ENCODE measurements at places on chromosomes 11 and 22.

- DNase-seq, result no peak
Measured at GRCh38 chr22:36447632-36448031, 33.8 kb downstream of the TXN2 start.

- DNase-seq, result no peak
Measured at GRCh38 chr11:37313266-37313665, 715.2 kb upstream of the RAG2 start.

- DNase-seq, result no peak
Measured at GRCh38 chr22:21894799-21895198, 27.4 kb upstream of the MAPK1 start.

GRCh38 chr22:36846949-36847348, 13.9 kb upstream of the NCF4 start:
- DNase-seq, result no peak

GRCh38 chr11:123253911-123254310, 58.9 kb upstream of the CLMP start:
- DNase-seq, result no peak

DNA sequence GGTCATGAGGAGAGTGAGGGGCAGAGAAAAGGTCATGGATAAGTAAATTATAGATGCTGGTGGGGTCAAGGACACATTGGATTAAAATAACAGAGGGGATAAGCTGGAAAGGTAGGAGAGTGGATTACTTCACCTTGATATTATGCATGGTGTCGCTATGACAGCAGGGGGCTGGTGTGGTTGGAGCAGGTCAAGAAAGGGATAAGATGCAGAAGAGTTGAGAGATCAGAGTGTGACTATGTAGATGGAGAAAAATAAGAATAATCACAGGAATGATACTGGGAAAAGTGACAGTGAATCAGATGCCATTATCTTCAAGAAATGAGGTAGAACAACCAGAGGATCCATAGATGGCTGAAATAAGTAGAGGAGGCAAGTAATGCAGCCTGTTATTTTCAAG, 29.4 kb upstream of the AMOTL1 start:
- DNase-seq, result no peak

- DNase-seq, result no peak
Measured at GRCh38 chr11:45756384-45757010, 48.5 kb upstream of the SLC35C1 start.

GRCh38 chr11:36411202-36411640, 98.9 kb downstream of the TRAF6 start:
- no peak for DNase-seq

DNA sequence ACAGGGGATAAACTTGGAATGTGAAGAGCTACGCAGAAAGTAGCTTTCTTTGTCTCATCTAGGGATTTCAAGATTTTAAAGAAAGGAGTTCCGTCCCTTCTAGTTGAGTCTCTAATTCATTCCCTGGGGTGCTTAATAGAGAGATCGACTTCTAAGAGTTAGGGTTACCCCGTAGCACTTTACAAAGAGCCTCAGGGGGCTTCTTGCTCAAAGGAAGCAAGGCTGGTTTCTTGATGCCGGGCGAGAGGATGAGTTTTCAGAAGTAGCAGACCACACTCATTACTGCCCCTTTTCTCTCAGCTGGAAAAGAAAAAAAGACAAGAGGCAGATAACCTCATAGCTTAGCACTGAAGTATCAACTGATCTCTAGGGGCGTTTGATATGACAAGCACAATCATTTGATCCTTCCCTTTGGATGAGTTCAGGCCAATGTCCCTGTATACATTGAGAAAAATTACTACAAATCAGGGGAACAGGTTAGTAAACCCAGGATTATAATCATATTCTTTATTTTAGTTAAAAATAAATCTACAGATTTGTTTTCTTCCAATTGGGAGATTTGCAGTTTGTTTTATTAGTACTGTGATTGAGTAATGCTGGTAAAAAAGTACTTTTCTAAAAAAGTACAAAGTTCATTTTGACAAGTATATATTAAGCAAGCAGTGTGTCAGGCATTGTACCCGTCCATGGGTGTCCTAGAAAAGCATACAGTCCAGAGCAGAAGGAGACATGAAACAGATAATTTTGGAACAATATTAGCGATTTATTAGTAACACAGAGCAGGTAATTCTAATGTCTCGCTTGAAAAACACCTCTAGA, 18.7 kb downstream of the ELMOD1 start:
- no peak for DNase-seq

DNA sequence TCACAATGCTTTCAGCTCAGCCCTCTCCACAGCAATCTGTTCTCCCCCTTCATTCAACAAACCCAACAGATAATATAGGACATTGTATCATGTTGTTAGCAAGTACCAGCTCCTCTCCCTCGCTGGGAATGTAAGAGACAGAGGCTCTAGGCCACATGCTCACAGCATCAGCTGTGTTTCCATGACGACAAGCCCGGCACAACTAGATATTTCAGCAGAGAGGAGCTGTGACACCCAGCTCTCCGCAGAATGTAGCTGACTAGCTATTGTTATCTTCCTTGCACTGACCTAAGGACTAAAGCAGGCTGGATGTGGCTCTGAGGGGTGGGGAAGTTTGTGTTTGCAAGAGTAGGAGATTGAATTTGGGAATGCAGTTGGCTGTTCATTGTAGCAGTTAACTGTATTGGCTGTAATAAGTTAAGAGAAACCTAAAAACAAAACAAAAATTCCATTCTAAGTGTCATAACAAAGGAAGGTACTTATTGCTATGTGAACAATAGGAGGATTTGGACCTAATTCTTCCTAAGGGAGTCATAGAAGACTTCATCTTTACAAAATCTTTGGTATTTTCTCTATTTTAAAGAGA, 28.0 kb upstream of the RRAS2 start:
- no peak for DNase-seq

GRCh38 chr11:29781268-29781667, 235.6 kb downstream of the KCNA4 start:
- DNase-seq, result no peak

GRCh38 chr22:31119026-31119717, 3.6 kb upstream of the INPP5J start:
- no peak for DNase-seq

DNA sequence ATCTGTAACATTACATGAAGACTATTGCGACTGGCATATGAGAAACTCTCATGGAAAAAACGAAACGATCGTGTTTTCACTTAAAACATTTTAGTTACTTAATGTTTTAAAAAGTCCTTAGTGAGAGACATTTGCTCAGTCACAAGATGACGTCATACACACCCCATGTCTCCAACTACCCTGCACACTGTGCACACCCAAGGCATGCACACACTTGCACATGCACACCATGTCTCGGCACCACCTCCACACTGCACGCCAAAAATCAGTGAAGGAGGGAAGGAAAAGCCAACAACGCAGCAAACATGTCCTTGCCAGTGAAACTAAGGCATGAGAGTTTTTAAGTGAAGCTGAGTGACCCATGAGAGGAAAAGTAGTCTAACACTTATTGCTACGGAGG, 18.0 kb downstream of the NCAPD3 start:
- no peak for DNase-seq

DNA sequence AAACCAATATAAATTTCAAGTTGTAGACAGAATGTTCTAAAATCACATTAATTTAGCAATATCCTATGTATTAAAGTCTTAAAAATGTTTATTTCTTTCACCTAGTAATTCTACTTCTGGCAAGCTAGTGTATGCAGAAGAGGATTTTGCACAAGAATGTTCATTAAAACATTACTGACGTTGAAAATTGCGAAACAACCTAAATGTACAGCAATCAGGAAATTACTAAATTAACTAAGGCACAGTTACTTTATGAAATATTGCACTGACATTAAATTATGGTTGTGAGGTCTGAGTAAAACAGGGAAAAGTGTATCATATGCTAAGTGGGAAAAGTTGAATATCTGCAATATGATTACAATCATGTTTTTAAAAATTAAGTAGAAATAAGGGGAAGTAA, 4.1 kb downstream of the SLC36A4 start:
- DNase-seq, result no peak

- no peak for DNase-seq
Measured at GRCh38 chr11:123046473-123047259, 15.3 kb downstream of the HSPA8 start.

DNA sequence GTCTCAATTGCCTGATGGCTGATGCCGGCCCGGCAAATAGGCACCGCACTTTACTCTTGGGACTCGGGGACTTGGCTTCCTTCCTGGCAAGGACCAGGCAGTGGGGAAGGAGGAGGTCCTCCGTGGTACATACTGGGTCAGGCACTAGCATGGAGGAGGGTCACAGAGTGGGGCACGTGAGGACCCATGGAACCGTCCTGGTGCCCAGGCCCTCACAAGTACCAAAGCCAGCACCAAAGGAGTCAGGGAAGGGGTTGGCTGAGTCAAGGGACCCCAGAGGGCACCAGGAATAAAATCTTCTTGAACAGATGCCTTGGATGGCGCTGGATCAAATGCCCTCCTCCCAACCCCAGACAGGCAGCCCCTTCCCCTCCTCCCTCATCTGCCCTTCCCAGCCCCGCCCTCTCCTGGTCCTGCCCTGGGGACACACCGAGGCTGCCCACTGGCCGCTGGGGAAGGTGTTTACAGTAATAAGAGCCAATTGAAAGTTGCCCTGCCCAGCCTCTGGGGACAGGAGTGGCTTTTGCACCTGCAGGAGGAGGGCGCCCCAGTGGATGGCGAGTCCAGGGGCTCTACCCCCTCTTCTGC, 5.6 kb upstream of the CARNS1 start:
- no peak for DNase-seq

DNA sequence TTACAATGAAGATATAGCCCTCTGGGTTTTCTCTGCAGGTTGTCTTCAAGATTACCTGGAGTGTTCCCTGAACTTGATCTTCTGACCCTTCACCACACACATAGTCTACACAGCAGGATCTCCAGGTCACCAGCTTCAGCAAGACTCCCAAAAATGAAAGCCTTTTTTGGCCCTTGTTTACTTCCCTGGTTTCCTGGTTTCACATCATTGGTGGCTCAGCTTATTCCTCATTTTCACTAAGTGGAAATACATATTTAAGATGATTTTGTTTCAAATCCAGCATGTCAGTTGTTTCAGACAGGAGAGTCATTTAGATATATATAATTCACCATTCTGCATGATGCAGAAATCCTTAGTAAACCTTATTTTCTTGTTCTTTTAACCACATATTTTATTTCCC, 41.6 kb upstream of the MPEG1 start:
- DNase-seq, result no peak

GRCh38 chr11:38460896-38461295, 1862.9 kb upstream of the RAG2 start:
- no peak for DNase-seq

- no peak for DNase-seq
Measured at GRCh38 chr11:44518968-44519550, 46.4 kb upstream of the CD82 start.

GRCh38 chr11:121117788-121118187, 16.7 kb downstream of the TECTA start:
- no peak for DNase-seq

DNA sequence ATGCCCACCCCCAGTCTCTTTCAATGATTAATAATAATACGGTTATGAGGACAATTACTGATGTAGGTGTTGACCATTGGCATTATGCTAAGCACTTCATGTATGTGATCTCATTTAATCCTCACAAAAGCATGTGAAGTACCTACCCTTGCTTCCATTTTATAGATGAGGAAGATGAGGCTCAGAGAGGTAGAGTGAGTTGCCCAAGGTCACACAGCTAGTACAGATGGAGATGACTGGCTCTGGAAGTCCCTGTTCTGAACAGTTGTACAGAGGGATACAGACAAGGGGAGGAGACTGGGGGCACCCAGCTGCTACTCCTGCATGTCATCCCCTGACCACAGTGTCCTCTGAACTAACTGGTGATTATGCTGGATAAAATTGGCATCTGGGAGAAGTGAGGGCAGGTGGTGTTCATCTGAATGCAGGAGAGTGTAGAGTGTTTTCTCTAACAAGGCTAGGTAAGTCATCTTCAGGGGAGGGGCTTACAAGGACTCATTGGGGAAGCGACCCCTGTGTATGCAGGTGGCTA, 43.2 kb downstream of the KIAA1671 start:
- DNase-seq, result no peak

- no peak for DNase-seq
Measured at GRCh38 chr11:6249770-6250555, 9.7 kb upstream of the CCKBR start.

- DNase-seq, result no peak
Measured at GRCh38 chr11:92692826-92693546, 276.5 kb upstream of the MTNR1B start.

DNA sequence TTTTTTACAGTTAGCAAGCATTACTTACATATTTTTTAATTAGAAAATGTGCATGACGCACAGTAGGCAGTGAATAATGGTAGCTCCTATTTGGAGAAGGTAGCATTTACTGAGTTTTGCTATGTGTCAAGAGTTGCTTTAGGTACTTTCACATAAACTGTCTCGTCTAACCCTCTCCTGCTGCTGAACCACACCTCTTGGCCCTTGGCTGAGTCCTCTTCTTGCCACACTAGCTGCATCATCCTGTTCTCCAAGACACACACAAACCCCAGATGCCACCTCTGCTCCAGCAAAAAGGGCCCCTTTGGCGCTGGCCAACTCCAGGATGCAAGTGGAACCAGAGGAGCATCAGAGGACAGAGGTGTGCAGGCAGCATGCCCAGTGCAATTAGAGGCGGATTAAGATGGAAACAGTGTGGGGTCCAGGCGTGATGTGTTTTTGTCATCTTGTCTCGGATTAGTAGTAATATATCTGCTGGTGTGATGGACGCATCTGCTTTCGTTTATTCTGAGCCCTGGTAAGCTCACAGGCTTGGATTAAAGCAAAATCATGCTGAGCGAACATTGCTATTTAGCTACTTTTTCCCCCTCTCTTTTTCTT, 367.0 kb upstream of the CADM1 start:
- no peak for DNase-seq

GRCh38 chr11:32072872-32073643, 17.8 kb upstream of the RCN1 start:
- DNase-seq, result no peak

GRCh38 chr11:3849297-3849874, 6.1 kb upstream of the STIM1 start:
- DNase-seq, result no peak

- DNase-seq, result no peak
Measured at GRCh38 chr22:46031066-46031465, 54.1 kb upstream of the WNT7B start.

GRCh38 chr11:114612686-114613085, 17.1 kb upstream of the NXPE4 start:
- DNase-seq, result no peak

- no peak for DNase-seq
Measured at GRCh38 chr11:116680349-116681125, 92.2 kb downstream of the BUD13 start.

All from stimulated activated CD4-positive, alpha-beta T cell treated with anti-CD3 and anti-CD28 coated beads, Interleukin-12 subunit alpha, Interleukin-12 subunit beta, amount 100 ng/mL, for 4 hours (primary cell).